KBM-7 (cell line): ENCODE measurements at places on chromosomes 11 and 22.

DNA sequence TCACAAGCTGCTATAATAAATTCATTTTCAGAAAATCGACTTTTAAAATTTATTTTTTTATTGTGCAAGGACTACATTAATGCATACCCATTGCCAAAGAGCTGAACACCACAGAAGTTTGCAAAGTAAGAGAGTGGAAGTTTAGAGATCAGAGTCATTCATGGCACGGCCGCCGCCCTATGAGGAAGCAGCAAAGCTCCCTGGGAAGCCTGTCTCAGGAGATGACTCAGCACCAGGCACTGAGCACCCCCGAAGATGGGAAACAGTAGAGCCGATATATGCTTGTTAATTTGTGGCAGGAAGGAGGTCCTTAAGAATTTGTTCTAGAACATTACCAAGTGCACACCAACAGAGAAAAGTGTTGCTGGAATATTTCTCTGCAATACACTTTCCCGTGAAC is 693.7 kb downstream of the OPCML start:
- DNase-seq: no peak

DNA sequence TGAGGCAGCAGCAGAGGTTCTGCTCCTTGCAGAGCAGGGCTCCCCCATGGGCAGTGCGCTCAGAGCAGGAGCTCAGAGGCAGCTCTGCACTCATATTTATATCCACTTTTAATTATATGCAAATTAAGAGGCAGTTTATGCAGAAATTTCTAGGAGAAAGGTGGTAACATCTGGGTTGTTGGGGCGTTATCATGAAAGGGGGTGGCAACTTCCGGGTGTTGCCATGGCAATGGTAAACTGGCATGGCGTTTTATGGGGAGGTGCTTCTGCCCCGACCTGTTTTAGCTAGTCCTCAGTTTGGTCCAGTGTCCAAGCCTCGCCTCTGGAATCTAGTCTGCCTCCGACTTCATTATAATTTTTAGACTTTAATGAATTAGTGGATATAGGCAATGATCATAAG is 1191.7 kb downstream of the TBC1D22A start:
- DNase-seq: no peak

DNA sequence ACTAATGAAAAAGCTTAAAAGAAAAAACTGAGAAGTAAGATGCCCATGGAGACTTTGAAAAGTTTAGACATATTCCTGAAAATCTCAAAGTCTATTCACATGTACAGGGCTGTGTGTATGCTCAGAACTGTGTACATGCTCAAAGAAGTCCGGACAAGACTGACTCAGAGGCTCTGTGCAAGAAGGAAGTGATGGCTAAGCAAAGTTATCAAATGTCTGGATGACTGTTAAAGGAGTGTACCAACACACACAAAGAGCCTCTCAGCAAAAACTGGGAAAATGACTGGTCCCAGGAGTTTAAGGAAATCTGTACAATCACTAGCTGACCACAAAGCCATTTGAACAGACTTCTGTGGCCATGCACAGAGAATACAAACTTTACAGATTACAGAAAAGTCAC is 33.1 kb upstream of the ARHGAP32 start:
- no peak for DNase-seq

DNA sequence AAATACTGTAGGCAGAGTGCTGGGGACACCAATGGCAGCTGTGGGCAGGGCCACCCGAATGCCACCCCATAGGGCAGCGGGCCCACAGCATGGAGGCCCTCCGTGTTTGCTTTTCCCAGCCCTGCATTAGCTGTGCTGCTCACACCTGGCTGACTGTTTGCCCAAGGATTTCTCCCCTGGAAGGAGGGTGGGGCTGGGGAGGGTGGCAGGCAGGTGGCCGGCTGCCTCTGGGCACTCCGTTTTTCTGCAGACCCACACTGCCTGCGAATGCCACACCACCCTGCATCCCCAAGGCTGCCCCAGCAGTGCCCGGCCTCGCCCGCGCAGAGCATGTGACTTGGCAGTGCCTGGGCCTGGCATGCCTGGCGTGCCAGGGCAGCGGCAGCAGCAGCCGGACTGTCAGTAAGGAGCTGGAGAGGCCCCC is 19.6 kb downstream of the DAGLA start:
- DNase-seq: no peak

GRCh38 chr11:134527382-134528243 is 115.6 kb upstream of the B3GAT1 start:
- no peak for DNase-seq

DNA sequence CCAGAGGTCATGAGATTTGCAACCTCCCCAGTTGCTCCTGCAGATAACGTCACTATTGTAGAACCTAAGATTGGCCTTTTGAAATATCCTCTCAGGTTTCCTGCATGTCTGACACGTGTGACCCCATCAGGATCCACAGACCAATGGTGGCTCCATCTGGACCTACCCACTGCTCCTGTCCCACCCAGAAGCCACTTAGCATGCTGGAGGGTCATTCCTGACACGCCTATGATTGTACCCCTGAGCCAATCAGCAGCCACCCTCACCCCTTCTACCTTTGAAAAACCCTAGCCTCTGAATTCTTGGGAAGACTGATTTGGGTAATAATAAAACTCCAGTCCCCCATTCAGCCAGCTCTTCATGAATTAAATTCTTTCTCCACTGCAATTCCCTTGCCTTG is 20.1 kb upstream of the NARS2 start:
- no peak for DNase-seq

GRCh38 chr22:41074466-41074865 is 17.9 kb upstream of the EP300 start:
- no peak for DNase-seq

- no peak for DNase-seq
Measured at GRCh38 chr11:131951121-131951520, 580.7 kb downstream of the NTM start.

DNA sequence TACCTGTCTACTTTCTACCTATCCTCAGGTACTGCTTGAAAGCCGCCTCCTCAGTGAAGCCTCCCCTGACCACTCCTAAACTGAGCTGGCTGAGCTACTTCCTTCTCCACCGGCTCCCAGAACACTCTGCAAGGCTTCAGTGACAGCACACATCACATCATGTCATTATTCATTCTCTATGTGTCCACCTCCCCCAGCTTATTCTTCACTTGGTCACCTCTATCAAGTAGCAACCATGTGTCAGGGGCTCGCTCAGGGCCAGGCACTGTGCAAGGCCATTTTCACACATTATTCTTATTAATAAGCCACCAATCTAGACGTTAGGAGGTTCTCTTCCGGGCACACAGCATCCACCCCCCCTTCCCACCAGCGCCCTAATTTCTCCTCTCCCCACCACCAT is 3.7 kb upstream of the ELFN2 start:
- DNase-seq: no peak

- no peak for DNase-seq
Measured at GRCh38 chr11:2507212-2507901, 62.5 kb downstream of the KCNQ1 start.

DNA sequence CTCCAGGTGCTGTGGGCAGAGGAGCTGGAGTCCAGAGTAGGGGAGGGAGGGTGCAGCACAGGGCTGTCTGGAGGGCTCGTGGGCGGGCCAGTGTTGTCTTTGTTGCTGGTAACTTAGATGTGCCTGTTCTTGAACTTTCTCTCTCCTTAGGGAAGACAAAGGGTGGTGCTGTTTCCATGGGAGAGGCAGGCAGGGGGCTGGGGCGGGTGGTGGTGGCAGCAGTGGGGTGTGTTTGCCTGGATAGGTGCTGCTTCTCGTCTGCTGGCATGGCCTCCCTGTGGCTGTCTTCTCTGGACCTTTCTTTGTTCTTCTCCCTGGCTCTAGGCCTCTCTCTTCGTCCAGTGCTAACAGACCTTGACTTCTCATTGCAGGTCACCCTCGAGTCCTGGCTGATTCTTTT is 8.5 kb downstream of the SIDT2 start:
- DNase-seq: no peak

DNA sequence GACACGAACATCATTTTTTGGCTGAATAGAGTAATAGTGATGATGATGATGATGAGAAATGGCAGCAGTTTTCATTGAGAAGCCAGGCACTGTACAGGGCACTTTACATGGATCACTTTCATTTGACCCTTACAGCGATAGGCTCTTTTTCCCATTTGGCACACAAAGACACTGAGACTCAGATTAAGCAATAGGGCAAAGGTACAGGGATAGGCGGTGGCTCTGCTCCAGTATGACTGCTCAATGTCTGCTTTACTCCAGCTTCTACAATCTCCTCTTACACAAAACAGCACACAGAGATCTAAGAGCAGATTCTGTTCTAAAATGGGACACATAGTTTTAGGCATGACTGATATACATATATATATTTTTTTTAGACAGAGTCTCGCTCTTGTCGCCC is 40.6 kb downstream of the MPPED2 start:
- DNase-seq: no peak

GRCh38 chr11:76397383-76397782 is 16.3 kb downstream of the GVQW3 start:
- DNase-seq: no peak

GRCh38 chr11:12680246-12680939 is 6.2 kb downstream of the TEAD1 start:
- no peak for DNase-seq

GRCh38 chr11:1597331-1597993 is 632 bp downstream of the KRTAP5-2 start:
- DNase-seq: no peak

DNA sequence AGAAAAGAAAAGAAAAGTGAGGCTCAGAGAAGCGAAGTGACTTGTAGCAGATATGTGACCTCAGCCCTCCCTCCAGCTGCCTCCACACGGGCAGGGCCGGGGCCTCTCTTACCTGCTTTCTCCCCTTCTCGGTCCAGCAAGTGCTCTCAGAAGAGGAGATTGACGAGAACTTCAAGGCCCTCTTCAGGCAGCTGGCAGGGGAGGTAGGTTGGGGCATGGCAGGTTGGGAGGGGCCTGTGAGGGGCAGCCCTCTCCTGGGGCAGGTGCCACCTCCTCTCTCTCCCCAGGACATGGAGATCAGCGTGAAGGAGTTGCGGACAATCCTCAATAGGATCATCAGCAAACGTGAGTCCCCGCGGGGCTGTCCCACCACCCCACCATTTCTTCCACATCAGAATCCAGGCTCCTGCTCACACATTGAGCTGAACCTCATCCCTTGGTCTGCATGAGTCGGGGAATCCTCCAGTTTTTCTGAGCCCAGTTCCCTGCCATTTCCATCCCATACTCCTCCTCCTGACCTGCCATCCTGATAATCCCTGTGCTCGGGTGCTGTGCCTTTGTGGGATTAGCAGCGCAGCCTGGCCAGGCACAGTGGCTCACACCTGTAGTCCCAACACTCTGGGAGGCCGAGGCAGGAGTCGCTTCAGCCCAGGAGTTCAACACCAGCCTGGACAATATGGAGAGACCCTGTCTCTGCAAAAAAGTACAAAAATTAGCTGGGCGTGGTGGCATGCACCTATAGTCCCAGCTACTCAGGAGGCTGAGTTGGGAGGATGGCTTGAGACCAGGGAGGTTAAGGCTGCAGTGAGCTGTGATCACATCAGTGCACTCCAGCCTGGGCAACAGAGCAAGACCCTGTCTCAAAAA is 26.4 kb downstream of the CAPN1 start:
- no peak for DNase-seq

- no peak for DNase-seq
Measured at GRCh38 chr22:46879083-46879482, 116.6 kb downstream of the TBC1D22A start.

- peak; percentile 81 for DNase-seq
Measured at GRCh38 chr11:130861902-130862860, 54.1 kb downstream of the SNX19 start.

DNA sequence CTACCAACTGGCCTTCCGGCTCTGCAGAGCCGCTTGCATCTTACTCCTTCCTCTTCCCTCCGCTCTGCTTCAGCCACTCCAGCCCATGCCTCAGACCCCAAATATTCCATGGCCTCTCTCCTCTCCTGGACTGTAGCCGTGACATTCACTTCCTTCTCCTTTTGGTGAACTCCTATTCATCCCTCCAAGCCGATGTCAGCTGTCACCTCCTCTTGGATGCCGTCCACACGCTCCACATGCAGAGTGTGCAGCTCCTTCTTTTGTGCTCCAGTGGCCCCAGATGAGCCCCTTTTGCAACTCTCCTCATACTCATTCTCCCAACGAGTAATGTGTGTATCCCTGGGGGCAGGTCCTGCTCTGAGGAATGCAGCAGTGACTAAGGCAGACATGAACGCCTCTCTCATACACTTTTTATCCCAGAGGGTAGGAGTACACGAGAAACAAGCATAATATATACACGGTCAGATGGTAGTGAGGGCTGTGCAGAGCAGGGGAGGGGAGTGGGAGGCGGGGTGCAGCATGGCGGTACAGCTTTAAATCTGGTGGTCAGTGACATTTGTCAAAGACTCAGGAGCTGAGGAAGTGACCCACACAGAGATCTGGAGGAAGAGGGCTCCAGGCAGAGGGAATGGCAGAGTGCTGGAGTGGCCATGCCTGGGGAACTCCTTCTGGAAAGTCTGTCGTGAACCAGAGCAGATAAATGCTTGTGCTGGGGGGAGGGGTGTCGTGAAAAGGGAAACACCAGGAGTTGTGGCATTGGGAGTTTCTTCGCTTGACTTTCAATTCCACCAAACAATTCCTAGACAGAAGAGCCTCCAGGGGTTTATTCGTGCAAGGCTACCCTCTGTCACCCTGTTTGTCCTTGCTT is 83.8 kb upstream of the ATXN10 start:
- DNase-seq: no peak

DNA sequence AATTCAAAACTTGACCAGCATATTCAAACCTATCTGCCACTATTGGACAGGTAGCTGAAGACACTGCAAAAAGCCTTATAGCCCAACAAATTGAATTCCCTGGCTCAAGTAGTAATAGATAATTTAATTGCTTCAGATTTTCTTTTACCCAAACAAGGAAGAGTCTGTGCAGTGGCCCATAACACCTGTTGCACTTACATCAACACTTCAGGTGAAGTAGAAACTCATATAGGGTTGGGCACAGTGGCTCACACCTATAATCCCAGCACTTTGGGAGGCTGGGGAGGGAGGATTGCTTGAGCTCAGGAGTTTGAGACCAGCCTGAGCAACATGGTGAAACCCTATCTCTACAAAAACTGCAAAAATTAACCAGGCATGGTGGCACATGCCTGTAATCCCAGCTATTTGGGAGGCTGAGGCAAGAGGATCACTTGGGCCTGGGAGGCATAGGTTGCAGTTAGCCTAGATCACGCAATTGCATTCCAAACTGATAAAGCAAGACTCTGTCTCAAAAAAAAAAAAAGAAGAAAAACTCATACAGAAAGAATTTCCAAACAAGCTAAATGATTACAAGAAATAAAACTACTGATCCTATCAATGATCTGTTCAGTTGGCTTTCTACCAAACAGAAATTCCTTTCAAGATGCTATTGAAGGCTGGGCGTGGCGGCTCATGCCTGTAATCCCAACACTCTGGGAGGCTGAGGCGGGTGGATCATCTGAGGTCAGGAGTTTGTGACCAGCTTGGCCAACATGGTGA is 9.5 kb downstream of the FOLR3 start:
- no peak for DNase-seq

- DNase-seq: no peak
Measured at GRCh38 chr22:35850831-35851230, 133.2 kb downstream of the APOL5 start.

GRCh38 chr22:29734838-29735237 is 15.0 kb downstream of the CABP7 start:
- no peak for DNase-seq

DNA sequence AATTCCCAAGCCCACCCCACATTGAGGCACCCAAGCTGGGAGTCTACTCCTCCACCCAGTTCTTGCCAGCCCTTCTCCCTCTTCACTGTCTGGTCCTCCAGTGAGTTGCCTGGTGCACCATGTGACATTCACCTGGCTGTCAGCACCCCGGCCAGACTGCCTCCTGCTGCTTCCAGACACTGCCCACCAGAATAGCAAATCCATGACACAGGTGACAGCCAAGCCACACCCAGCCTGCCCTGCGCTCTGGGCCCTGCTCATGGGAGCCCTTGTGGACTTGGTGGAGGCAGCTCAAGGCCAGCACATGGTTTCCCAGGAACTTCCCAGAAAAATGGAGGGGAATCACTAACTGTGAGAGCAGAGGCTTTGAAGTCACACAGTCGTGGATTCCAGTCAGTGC is 96.3 kb upstream of the CSNK2A3 start:
- DNase-seq: no peak
